ENCODE measurements at places on chromosomes 5 and 9.

- DNase-seq, result no peak
These were observed 680 bp downstream of the GPX8 start for GRCh38 chr5:55160493-55161209.

DNA sequence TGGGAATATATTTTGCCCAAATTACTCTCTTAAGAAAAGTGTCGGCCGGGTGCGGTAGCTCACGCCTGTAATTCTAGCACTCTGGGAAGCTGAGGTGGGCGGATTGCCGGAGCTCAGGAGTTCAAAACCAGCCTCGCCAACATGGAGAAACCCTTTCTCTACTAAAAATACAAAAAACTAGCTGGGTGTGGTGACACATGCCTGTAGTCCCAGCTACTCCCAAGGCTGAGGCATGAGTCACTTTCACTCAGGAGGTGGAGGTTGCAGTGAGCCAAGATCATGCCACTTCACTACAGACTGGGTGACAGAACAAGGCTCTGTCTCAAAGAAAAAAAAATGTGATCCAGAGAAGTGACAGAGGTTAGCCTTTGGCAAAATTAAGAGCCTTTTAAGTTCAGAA lies 26.4 kb upstream of the TMEM171 start:
- DNase-seq, result no peak

DNA sequence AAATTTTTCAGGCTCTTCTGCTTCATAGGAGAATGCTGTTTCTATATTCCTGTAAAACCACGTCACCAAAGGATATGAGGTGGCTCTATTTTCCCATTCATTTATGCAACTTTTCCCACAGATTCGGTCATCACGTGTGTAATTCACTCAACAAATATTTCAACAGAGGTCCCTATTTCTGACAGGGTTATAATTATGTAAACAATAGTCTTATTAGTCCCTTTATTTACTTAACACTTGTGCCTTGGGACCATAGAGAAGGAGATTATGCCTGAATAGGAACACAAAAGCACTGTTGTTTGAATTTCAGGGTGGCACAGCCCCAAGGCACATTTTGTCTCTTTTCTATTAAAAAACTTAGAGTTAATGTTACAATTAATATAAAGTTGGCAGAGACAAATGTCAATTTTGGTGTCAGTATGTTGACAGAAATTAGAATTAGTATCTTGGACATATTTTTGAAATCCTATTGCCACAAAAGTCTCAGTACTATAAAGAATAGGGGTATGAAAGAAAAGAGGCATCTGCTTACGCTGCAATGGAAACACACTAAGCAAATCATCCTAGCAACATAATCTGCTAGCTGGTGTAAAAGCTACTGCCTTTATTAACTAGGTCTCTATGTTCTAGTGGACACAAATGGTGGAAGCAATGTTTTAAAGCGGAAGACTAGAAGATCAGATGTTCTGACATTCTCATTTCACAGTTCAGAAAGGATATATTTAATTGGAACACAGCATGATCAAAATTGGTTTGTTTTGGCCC lies 229.1 kb upstream of the TBCA start:
- peak; percentile 83 for DNase-seq

DNA sequence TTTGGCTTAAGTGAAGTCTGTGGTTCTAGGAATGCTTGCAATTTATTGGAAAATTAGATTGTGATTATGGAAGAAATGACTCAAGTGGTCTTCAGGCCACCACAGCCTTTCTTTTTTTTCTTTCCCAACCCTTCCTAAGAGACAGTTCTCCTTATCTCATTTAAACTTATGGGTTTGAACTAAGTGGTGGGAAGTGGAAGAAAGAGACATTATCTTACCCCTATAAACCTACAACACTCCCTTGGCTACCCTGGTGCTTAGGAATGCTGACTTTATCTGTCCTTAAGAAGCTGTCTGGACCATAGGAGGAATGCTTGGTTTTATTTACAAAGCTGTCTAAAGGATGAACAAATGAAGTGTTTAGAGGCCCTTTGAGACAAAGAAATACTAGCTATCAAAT lies 5.1 kb upstream of the ERAP1 start:
- no peak for DNase-seq

DNA sequence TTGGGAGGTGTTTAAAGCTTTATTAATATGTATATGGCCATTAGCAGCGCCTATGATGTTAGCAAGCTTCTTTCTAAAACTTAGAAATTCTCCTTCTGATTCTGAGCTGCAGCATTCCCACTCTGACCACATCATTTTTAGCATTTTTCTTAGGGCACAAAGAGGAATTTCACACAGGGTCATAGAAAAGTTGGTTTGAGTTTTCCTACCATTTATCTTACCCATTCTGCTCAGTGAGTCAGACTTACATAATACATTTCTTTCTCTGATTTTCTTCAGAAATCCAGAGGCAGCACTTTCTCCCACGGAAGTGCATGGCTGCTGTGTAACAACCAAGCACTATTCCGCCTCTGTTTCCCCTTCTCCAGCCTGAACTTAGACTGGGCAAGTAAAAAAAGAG lies 246.6 kb downstream of the ARL15 start:
- no peak for DNase-seq

DNA sequence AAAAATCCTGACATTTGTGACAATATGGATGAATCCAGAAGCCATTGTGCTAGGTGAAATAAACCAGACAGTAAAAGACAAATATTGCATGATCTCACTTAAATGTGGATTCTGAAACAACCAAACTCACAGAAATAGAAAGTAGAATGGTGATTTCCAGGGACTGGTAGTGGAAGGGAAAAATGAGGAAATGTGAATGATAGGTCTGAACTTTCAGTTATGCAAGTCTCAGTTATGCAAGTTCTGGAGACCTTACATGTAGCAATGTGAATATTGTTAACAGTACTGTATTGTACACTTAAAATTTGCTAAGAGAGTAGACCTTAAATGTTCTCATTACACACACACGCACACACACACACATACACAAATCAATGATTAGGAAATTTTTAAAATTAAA lies 84.9 kb downstream of the SLCO4C1 start:
- DNase-seq, result no peak

GRCh38 chr5:78621291-78621738 lies 27.3 kb downstream of the LHFPL2 start:
- DNase-seq, result no peak

DNA sequence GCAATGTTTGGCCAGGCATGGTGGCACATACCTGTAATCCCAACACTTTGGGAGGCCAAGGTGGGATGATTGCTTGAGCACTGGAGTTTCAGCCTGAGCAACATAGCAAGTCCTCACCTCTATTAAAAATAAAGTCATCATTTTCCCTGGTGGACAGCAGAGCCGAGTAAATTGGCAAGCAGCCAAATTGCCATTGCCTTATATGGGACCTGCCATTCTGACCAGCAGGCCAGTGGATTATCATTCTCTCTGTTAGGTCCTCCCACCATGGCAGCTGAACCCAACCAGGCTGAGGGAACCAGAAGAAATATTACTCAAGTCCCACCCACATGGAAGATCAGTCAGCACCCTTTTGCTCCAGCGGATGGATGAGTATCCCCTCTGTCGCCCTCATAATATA lies 1829.9 kb downstream of the EFNA5 start:
- no peak for DNase-seq

DNA sequence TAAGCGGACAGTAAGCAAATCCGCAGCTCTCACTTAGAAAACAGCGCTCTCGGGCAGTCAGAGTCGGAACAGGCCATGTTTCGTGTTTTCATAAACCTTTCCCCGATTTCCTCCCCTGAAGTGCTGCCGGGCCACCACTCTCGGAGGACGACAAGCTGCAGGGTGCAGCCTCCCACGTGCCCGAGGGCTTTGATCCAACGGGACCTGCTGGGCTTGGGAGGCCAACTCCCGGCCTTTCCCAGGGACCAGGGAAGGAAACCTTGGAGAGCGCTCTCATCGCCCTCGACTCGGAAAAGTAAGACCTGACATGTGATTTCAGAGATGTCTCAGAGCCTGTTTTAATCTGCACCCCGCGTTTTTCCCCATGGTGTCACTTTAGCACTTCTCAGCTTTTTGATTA lies 99.8 kb upstream of the CACNA1B start:
- DNase-seq, result no peak

DNA sequence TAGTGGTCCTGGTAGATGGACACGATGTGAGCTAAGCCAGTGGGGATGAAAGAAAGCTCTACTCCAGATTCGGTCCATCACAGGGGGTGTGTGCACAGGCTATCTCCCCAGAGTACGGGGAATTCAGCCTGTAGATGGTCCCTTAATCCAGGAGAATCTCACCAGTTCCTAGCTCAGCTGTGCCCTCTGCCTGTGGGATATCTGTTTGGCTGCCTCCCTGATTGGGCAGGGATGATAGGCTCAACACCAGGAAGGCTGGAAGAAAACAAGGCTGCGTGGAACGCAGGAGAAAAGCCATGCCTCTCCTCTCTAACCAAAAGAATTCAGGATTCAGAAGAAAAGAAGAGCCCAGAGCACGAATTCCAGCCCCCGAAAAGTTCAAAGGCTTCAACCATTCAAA lies 40.9 kb downstream of the VLDLR start:
- no peak for DNase-seq

GRCh38 chr9:6034954-6035353 lies 19.5 kb upstream of the RANBP6 start:
- DNase-seq, result no peak

- no peak for DNase-seq
These were observed 7.7 kb downstream of the NR3C1 start for GRCh38 chr5:143395638-143396352.

DNA sequence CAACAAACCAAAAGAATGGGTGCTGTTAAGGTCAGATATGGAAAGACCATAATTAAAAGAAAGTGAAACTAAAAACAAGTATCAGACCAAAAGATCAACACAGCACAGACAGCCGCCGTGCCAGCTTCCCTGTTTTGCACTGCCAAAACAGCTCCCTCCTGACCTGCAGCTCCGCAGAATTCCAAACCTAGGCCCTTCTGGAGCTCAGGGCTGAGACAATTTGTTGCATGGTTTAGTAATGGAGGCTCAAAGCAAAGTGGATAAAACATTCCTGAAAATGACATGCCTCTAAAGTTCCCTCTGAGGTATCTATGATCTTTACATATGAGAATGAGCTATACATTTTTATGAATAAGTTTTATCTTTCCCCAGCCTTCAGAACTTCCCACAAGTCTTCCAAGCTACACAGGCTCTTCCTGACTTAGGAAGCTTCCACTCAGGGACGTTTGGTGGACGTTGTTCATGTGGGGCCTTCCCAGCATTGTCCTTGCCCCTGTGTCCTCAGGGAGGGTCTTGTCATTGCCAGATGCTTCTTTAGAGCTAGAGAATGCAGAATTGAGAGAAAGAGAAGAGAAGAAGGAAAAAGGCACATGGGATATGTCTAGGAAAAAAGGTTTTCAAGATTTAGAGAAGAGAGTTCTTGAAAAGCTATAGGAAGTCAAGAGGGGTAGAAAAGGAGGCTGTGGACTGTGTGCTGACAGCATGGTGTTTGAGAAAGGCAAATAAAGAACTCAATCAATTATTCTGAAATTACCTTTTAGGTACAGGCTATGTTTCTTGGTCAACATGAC lies 28.4 kb upstream of the SSBP2 start:
- no peak for DNase-seq

DNA sequence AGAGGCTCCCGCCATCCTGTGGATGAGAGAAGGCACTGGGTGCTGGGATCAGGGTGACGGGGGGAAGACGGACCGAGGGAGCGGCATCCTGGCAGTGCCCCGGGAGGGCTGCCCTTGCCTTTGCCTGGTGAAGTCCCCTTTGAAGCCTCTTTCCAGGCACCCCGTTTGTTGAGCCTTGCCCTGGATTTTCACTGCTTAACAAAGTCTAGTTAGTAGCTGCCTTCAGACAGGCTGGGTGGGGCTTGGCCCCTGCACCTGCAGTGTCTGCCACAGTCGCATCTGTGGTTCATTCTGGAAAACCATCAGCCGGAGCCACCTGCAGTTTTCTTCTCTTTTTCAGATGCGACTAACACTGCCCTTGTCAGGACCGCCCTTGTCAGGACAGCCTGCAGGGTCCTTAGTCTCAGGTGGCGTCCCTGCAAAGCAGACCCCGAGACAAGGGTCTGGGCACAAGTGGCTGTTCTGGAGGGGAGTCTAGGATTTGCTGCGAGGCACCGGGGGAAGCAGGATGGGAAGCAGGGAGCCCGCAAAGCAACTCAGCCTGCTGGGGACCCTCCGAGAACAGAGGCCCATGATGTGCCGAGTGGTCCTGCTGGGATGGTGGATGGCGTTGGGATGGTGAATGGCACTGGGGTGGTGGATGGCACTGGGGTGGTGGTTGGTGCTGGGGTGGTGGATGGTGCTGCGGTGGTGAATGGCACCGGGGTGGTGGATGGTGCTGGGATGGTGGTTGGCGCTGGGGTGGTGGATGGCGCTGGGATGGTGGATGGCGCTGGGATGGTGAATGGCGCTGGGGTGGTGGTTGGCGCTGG lies 147.9 kb upstream of the COL5A1 start:
- no peak for DNase-seq

- no peak for DNase-seq
These were observed 157.7 kb downstream of the SLC24A2 start for GRCh38 chr9:19631181-19631580.

- no peak for DNase-seq
These were observed 30.3 kb upstream of the MAST4 start for GRCh38 chr5:66565878-66566277.
